ENCODE measurements at places on chromosomes 16 and 17. TPM values are rescaled to one million over a fixed set of nuclear protein-coding genes. Genes with fewer than 3 reads are reported as not detected.

The TM4SF5 gene
- total RNA-seq: not detected

The SLC38A8 gene
- total RNA-seq: not detected

The IGSF6 gene
- not detected for total RNA-seq

The CX3CL1 gene
- 1.4 TPM for total RNA-seq

The PRSS22 gene
- total RNA-seq: 4.4 TPM

The PTX4 gene
- not detected for total RNA-seq

The TTLL6 gene
- total RNA-seq: 2.6 TPM

The CETP gene
- total RNA-seq: not detected

The ACSM5 gene
- not detected for total RNA-seq

The SLFN13 gene
- total RNA-seq: 27.5 TPM

The KRT39 gene
- not detected for total RNA-seq

The IRX5 gene
- total RNA-seq: 0.48 TPM

The HOXB5 gene
- not detected for total RNA-seq

The HBA2 gene
- total RNA-seq: not detected

The ZNF594 gene
- total RNA-seq: 15.5 TPM

The TP53TG3 gene
- not detected for total RNA-seq

The FTSJ3 gene
- 77.2 TPM for total RNA-seq

The CDH1 gene
- 319 TPM for total RNA-seq

The SPNS2 gene
- total RNA-seq: 0.98 TPM

The OR1F1 gene
- total RNA-seq: 0.48 TPM

The CNGB1 gene
- total RNA-seq: not detected

The TK1 gene
- 66.9 TPM for total RNA-seq

The OR3A3 gene
- total RNA-seq: not detected

The CEP20 gene
- 49.0 TPM for total RNA-seq

The GAS7 gene
- 14.5 TPM for total RNA-seq

The CACNA1G gene
- 4.9 TPM for total RNA-seq

The BRIP1 gene
- 19.2 TPM for total RNA-seq

The MYCBPAP gene
- 1.7 TPM for total RNA-seq

The FASN gene
- total RNA-seq: 559 TPM

The CCL3 gene
- total RNA-seq: not detected

The TBX21 gene
- total RNA-seq: not detected

The PSMB3 gene
- total RNA-seq: 291 TPM
